Tibial nerve (tissue), 4 donors: ENCODE measurements at places on chromosomes 3 and 15.

DNA sequence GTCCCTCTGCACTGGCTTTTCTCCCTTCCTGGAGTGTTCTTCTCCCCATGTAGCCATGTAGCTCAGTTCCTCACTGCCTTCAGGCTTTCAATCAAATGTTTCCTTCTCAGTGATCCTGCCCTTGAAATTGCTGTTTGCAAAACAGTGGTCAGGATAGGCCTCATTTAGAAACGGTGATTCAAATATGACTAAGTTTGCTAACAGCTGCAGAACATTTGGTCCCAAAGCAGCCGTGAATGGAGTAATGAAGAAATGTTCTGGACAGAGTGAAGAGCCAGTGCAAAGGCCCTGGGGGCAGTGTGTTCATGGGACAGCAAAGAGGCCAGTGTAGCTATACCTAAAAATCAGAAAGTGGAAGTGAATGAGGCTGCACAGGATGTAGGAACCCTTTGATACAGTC lies 223.4 kb downstream of the FEZF2 start:
- H3K27ac ChIP-seq = no peak overlapping the region
- no peak for DNase-seq
- H3K4me1 ChIP-seq = peaks cover 8% of the 10 kb centered on the region
- no peak overlapping the region for H3K4me3 ChIP-seq
- no peaks in the 10 kb centered on the region for H3K36me3 ChIP-seq

GRCh38 chr3:32127219-32127826 lies 20.9 kb downstream of the GPD1L start:
- no peaks in the 10 kb centered on the region for H3K4me1 ChIP-seq
- no peak overlapping the region for H3K4me3 ChIP-seq
- peaks cover 24% of the 10 kb centered on the region for H3K36me3 ChIP-seq
- H3K27ac ChIP-seq = no peak overlapping the region

GRCh38 chr3:156189927-156190326 lies 69.5 kb downstream of the KCNAB1 start:
- no peaks in the 10 kb centered on the region for H3K36me3 ChIP-seq
- H3K4me3 ChIP-seq = no peak overlapping the region
- H3K27me3 ChIP-seq = no peaks in the 10 kb centered on the region
- H3K4me1 ChIP-seq = no peaks in the 10 kb centered on the region
- DNase-seq = no peak

DNA sequence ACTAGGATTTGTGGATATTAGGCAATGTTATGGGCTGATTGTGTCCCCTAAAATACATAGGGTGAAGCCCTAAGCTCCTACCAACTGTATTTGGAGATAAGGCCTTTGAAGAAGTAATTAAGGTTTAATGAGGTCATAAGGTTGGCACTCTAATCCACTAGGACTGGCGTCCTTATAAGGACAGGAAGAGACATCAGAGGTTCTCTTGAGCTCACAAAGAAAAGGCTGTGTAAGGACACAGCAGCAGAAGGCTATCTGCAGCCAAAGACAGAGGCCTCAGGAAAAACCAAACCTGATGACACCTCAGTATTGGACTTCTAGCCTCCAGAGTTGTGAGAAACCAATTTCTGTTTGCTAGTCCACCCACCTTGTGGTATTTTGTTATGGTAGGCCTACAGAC lies 416.7 kb downstream of the ZBTB20 start:
- DNase-seq = no peak
- no peaks in the 10 kb centered on the region for H3K27me3 ChIP-seq
- no peak overlapping the region for H3K4me3 ChIP-seq

- no peaks in the 10 kb centered on the region for H3K27me3 ChIP-seq
- no peaks in the 10 kb centered on the region for H3K36me3 ChIP-seq
- no peak for DNase-seq
- H3K4me3 ChIP-seq = peak overlapping the region; percentile 85
These were observed 1.5 kb downstream of the ZNF639 start for GRCh38 chr3:179324270-179324754.

DNA sequence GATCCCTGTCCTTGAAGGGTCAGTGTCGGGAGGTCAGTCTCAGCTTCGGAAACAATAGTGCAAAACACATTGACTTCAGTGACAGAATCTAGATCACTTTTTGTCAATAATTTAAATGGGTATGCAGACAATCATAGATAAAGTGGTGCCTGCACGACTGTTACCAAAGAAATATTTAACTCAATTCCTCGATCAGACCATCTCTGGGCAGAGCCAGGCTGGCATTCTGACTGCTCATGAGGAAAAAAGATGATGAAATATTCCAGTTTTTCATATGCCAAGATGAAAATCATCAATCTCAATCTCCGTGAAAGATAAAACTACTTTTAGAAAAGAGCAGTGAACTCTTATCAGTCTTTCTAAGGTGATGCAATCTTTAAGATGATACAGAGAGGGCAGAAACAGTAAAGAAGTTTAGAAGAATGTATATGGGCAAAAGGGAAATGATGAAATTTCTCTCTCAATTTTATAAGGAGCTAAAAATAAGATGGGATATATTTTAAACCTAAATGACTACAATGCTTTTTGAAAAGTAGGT lies 169.9 kb downstream of the WDR72 start:
- no peaks in the 10 kb centered on the region for H3K36me3 ChIP-seq
- no peaks in the 10 kb centered on the region for H3K27me3 ChIP-seq
- H3K4me3 ChIP-seq = no peak overlapping the region
- no peaks in the 10 kb centered on the region for H3K4me1 ChIP-seq
- no peak for DNase-seq

DNA sequence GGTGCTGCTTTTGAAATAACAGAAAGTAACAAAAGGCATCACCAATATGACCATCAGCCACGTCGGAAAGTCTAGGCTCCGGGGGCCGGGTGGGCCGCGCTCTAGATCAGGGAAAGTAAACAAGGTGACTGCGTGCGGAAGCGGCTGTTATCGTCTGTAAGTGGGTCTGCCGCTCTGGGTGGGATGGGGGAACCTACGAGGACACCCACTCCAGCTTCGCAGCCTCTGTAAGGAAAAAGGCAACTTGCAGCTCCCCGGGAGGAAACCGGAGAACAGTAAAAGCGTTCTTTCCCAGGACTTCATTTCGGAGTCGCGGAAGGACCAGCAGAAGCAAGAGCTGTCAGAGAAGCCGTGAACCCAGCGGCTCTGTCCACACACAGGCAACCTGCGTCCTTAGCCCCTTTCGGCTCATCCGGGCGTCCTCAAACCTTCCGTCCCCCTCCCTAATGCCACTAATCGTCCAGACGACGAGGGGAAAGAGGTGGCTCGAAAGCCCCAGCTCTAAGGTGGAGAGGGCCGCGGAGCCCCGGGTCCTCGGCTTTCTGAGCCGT lies 461 bp downstream of the XRN1 start:
- H3K4me3 ChIP-seq = peak overlapping the region; percentile 64
- peaks cover 22% of the 10 kb centered on the region for H3K4me1 ChIP-seq
- H3K27me3 ChIP-seq = no peaks in the 10 kb centered on the region
- H3K27ac ChIP-seq = peak overlapping the region; percentile 99
- H3K36me3 ChIP-seq = no peaks in the 10 kb centered on the region
- DNase-seq = peak; percentile 10

- no peak overlapping the region for H3K27ac ChIP-seq
- H3K4me3 ChIP-seq = no peak overlapping the region
- H3K27me3 ChIP-seq = no peaks in the 10 kb centered on the region
- H3K4me1 ChIP-seq = peaks cover 21% of the 10 kb centered on the region
- H3K36me3 ChIP-seq = no peaks in the 10 kb centered on the region
- DNase-seq = no peak
These were observed 177.1 kb upstream of the ICE2 start for GRCh38 chr15:60656041-60656440.

DNA sequence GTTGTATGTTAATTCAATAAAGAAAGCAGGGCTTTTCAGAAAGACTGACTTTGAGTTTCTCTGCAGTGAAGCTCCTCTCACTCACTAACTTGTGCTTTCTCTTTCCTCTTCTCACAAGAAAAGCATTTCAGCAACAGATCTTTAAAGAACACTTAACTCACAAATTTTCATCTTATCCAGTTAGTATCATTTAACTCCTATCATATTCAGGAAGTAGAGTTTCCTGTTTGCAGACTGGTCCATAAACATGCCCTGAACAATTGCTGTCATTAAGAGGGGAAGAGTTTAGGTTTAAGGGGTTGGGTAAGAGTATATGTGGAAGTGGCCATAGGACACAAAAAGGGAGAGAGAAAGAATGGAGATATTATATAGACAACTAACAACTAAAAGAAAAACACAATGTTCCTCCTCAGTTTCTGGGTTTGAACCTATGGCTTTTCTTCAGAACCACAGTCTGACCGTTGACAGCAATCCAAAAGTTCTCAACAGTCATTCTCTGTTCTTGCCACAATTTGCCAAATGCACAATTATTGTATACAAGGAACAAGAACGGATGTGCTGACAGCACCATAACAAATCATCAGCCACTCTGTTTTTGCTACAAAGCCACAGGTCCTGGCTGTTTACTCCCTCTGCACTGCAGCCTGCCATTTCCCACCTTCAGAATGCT lies 63.9 kb downstream of the CHAC1 start:
- no peaks in the 10 kb centered on the region for H3K27me3 ChIP-seq
- peaks cover 25% of the 10 kb centered on the region for H3K4me1 ChIP-seq
- H3K4me3 ChIP-seq = no peak overlapping the region
- DNase-seq = no peak
- H3K36me3 ChIP-seq = peaks cover 2% of the 10 kb centered on the region

GRCh38 chr15:25474251-25474650 lies 35.4 kb upstream of the UBE3A start:
- H3K27ac ChIP-seq = no peak overlapping the region
- no peaks in the 10 kb centered on the region for H3K36me3 ChIP-seq
- H3K4me1 ChIP-seq = no peaks in the 10 kb centered on the region
- DNase-seq = no peak
- no peaks in the 10 kb centered on the region for H3K27me3 ChIP-seq

- peak within 1 kb of the TSS; percentile 12 for H3K4me3 ChIP-seq
- no peak within 1 kb of the TSS for H3K27ac ChIP-seq
- no peaks in the 10 kb centered on the region for H3K27me3 ChIP-seq
- no peak for DNase-seq
These were observed at the start of gene SPSB4 for GRCh38 chr3:141050576-141051442. TSS of gene SPSB4 (plus strand) at chr3:141051347. CDS start at chr3:141066105, 14,758 bp downstream.

GRCh38 chr3:124886168-124887056 lies 753 bp downstream of the ITGB5 start:
- H3K4me1 ChIP-seq = peaks cover 43% of the 10 kb centered on the region
- no peak for DNase-seq
- peak overlapping the region; percentile 89 for H3K27ac ChIP-seq

DNA sequence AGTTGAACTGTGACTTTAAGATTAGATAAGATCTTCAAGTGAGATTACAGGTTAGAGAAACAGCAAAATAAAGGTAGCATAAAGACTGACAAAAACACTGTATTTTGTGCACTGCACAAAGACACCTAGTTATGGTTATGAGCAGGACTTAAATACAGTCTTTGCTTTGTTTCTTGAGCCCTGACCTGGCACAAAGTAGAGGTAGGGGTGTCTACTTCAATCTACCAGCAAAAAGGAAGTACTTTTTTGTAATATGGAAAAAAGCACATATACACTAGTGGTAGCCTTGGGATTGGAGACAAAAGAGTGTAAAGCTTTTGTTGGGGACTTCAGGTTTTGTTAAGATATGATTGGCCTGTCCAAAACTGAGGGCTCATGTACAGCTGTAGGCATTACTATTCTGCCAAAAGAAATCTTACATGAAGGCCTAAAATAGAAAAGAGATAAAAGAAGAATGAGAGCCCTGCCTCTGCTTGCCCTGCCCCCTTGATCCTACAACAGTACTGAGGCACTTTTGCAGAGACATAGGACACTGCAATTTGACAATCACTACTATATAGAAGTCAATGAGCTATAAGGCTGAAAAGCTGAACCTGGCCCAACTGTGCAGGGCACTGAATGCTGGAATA lies 194.3 kb downstream of the CBLB start:
- H3K4me1 ChIP-seq = no peaks in the 10 kb centered on the region
- no peak for DNase-seq
- H3K27ac ChIP-seq = no peak overlapping the region
- H3K36me3 ChIP-seq = no peaks in the 10 kb centered on the region
- H3K27me3 ChIP-seq = no peaks in the 10 kb centered on the region

- DNase-seq = no peak
- no peaks in the 10 kb centered on the region for H3K36me3 ChIP-seq
- no peak overlapping the region for H3K4me3 ChIP-seq
- H3K27me3 ChIP-seq = no peaks in the 10 kb centered on the region
- H3K27ac ChIP-seq = no peak overlapping the region
These were observed 29.6 kb upstream of the CHMP2B start for GRCh38 chr3:87197531-87197930.

DNA sequence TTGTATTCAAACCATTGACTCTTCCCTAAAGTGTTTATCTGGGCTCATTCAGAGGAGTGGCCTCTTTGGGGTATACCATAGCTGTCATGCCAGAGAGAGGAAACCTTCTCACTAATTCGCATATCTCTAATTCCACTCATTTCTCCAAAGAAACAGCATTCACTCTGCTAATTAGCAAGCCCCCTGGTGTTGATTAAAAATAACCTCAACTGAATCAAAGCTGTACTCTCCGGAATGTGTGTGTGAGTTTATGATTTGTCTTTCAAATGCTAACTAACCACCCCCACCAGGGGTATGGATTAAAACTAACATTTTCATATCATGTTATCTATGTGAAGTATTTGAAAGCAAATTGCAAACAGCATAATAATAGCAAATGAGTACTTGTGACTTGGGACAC lies 45.5 kb downstream of the PAQR5 start:
- no peaks in the 10 kb centered on the region for H3K27me3 ChIP-seq
- no peak overlapping the region for H3K27ac ChIP-seq
- H3K4me1 ChIP-seq = no peaks in the 10 kb centered on the region

DNA sequence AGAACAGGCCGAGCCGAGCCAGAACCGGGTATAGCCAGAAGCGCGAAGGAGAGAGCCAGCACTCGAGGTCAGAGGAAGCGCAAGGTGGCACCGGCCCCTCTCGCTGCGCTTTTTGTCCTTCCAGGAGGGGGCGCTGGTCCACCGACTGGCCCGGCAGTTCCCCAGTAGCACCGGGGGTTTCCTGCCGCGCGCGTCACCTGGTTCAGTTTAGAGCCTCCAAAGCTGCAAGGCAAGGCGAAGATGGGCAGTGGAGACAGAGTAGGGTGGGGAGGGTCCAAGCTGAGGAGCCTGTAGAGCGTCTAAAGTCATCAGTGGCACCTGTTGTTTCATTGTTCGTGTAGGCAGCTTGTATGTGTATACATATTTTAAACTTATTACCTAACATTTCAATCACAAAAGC lies 7.6 kb upstream of the NR2E3 start:
- H3K4me1 ChIP-seq = no peaks in the 10 kb centered on the region
- H3K36me3 ChIP-seq = no peaks in the 10 kb centered on the region
- H3K27me3 ChIP-seq = no peaks in the 10 kb centered on the region
- no peak for DNase-seq

- no peaks in the 10 kb centered on the region for H3K4me1 ChIP-seq
- no peak for DNase-seq
- no peaks in the 10 kb centered on the region for H3K36me3 ChIP-seq
- H3K4me3 ChIP-seq = no peak overlapping the region
These were observed 77.7 kb upstream of the RGMA start for GRCh38 chr15:93166675-93167074.
